NCI-H2171 treated with DMSO at 0.1 percent for 48 hours (cell line): ENCODE measurements at places on chromosomes 12 and 14.

DNA sequence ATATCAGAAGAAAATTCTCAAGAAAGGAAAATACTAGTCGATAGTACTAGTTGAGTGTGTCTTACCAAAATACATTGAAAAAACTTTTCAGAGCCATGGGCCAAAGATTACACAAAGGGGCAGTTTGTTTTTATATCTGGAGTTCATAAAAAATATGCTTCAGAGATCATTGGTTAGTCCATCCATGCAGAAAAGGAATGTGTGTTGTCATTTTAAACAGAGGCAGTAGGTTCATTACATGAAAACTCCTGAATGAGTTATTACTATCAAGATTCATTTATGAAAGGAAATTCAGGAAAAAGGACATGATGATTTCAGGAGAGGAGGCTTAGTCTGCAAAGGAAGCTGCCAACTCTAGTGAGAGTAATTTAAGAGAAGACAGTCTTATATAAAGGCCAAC lies 354.8 kb downstream of the AEBP2 start:
- no peak for DNase-seq

GRCh38 chr14:51884086-51884927 lies 23.9 kb downstream of the GNG2 start:
- no peak for DNase-seq

DNA sequence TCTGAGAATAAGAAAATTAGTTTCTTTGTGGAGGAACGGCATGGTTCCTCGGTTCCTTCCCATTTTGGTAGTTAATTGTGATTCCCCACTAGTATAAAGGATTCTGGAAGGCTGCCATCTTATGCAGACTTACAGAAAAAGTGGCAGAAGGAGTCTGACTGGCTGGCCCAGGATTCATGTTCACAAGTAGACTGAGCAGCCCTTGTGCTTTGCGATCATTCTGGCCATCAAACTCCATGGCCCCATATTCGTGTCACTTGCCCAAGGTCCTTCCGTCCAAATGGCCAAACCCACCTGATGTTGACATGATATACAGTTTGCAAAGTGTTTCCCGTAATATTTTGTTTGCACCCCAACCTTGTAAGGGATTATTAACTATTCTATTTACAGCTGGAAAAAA lies 297.2 kb upstream of the AMIGO2 start:
- no peak for DNase-seq

DNA sequence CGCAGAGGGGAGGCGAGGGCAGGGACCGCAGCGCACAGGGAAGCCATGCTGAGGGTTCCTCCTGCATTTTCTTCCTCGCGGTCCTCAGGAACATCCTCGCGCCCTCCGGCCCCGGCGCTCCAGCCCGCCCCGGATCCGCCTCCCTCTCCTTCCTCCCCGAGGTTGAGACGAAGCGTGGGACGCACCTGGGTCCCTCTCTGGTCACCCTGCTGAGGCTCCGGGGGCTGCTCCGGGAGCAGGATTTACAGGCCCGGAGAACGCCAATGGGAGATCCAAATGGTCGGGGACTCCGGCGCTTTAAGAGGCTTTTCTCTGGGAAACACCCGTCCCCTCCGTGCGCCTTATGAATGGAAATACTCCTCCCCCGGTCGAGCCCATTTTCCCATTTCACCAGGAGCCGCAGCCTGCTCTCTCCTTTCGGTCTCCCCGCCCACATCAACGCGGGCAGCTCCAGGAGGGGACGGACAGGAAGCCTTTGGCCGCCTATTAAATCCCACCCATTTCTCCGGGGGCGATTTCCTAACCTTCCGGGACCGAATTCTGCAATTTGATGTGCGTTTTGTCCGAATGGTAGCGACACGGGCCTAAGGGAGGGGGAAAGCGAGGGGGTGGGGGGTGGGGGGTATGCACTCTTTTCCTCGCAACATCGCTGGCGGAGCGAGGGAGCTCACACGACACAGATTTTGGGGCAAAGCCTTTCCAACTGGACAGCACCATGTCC lies at the start of gene UNC79:
Gene UNC79 (plus strand): TSS at position 625 of the 721 bp plus-strand sequence. CDS start 91 bp downstream, at position 716.
- DNase-seq, result peak; percentile 81

GRCh38 chr12:131101006-131101405 lies 147.3 kb downstream of the ADGRD1 start:
- DNase-seq, result no peak

- no peak for DNase-seq
Measured at GRCh38 chr12:6790496-6791150, 1.3 kb downstream of the CD4 start.

GRCh38 chr14:73663548-73664212 lies 18.9 kb downstream of the DNAL1 start:
- DNase-seq, result no peak

GRCh38 chr12:49635656-49636055 lies 12.3 kb downstream of the PRPF40B start:
- no peak for DNase-seq

DNA sequence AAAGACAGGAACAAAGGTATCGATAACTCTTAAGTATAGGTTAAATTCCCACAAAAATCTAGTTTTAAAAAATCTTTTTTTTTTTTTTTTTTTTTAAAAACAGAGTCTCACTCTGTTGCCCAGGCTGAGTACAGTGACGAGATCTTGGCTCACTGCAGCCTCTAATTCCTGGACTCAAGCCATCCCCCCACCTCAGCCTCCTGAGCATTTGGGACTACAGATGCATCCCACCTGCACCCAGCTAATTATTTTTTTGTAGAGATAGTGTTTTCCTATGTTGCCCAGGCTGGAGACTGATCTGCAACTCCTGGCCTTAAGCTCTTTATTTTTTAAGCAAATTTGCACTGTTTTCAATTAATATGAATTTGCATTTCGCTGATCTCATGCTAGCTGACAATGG lies 9.8 kb downstream of the PSEN1 start:
- peak; percentile 61 for DNase-seq

- DNase-seq, result no peak
Measured at GRCh38 chr14:62528296-62528695, 517.0 kb downstream of the KCNH5 start.

DNA sequence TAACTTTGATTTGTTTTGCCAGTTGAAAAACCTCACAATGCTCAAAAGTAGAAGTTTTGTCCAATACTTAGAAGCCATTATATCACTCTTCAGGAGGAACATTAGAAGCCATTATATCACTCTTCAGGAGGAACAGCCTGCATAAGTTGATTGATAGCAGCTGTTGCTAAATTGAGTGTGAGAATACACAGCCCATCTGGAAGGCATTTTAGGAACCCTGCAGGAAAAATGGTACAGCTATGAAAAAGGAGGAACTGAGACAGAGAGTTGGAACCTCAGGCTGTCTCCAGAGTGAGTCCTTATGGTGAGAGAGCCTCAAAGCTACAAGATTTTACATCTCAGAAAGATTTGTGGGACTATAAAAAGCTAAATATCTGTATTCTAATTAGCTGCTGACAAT lies 207.0 kb downstream of the MYRFL start:
- peak; percentile 84 for DNase-seq

GRCh38 chr12:62446754-62447452 lies 19.7 kb upstream of the MON2 start:
- no peak for DNase-seq

DNA sequence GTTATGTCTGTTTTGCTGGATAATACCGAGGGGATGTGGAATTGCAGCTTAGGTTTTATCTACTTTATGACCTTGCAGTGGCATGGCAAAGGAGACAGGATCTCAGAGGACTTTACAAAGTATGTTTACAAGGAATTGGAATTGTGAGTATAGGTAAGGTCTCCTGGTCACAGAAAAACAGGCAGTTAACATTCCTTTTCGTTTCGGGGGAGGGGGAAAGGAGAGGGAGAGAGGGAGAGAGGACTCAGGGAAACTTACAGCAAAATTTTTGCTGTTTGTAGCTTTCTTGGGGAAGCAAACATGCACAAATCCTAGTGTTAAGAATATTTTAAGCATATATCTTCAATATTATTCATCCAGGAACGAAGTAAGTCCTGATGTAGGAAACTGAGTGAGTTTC lies 590.5 kb upstream of the LRFN5 start:
- no peak for DNase-seq

- DNase-seq, result no peak
Measured at GRCh38 chr12:39632670-39633069, 13.1 kb upstream of the ABCD2 start.

GRCh38 chr14:95679148-95679815 lies 6.9 kb upstream of the TCL1B start:
- DNase-seq, result no peak

DNA sequence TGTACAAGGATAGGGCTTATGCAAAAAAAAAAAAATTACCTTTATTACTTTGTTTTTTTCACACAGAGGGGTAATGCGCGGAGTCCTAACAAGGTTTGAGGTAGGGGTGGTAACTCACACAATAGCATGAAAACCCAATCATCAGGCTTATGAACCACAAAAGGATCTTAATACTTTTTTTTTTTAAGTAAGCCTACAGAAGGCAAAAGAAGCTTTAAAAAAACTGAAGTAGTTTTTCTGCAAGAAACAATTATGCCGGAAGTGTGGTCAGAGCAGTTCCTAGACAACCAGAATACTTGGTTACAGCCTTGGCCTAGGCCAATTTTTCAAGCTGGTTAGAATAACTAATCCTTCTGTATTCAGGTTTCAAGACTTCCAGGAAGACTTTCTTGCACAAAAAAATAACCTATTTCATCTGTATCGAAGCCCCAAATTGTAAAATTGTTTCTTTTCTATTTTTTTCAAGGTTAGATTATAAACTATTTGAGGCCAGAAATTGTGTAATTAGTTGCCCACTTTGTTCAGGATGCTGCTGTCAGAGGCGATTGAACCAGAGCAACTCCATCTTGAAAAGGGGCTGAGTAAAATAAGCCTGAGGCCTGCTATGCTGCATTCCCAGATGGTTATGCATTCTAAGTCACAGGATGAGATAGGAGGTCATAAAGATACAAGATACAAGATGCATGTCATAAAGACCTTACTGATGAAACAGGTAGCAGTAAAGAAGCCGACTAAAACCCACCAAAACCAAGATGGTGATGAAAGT lies 1.8 kb upstream of the GNS start:
- no peak for DNase-seq

GRCh38 chr14:106605548-106606448 lies 1079.4 kb downstream of the TMEM121 start:
- peak; percentile 33 for DNase-seq

DNA sequence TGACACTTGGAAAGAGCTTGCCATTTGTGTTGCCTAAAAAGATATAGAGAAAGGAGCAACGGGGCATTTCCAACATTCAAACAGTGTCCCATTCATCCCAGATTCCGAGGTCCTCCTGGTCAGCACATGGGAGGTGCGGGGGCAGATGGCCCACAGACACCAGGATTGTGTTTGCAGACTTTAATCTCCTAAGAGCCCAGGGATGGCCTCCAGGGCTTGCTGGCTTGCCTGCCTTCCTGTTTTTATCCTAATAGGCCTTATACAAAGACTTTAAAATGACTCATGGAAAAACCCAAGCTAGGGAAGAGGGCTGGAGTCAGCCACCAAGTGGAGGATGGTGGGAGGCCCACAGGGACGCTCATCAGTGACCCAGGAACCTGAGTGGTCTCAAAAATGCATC lies 21.5 kb upstream of the FAM181A start:
- DNase-seq, result no peak

DNA sequence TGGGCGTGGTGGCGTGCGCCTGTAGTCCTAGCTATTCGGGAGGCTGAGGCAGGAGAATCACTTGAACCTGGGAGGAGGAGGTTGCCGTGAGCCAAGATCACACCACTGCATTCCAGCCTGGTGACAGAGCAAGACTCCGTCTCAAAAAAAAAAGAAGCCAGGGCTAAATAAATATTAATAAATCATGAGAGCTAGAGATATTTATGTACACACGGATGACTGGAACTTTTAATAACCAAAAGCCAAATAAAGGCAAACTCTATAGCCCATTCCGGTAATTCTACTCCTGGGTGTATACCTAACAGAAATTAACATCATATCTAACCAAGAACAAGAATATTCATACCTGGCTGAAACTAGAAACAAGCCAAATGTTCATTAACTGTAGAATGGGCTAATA lies 7.7 kb upstream of the TRAFD1 start:
- DNase-seq, result no peak

DNA sequence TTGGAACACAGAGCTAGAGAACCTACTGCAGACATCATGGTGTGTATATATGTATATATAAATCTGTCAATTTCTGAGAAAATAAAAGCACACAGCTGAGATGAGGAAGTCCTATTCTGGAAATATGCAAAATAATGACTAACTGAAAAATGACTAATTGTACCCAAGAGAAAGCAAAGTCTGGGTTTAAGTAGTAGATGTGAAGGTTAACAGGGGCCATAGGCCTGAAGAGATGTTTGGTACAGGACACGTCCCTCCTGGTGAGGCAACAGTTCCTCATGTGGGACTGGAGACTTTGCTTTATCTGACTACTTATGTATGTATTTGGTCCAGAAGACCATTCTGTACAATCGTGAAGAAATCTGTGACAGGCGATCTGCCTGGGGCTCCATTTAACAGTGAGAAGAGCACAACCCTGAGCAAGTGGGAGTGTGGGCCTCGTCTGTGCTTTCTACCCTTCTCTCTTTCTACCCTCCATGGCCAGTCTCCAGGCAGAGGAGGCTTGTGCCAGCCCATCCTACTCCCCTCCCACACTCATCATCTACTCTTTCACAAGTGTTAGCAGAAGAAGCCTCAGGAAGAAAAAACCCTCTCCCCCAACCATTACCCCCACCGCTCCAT lies 67.5 kb downstream of the SLC41A2 start:
- DNase-seq, result no peak
